ENCODE measurements at places on chromosomes 7 and 10. TPM values are rescaled to one million over a fixed set of nuclear protein-coding genes. Genes with fewer than 3 reads are reported as not detected.

The SEPHS1 gene
- total RNA-seq: 20.7 TPM

The GPAM gene
- total RNA-seq: 9.0 TPM

The CCZ1 gene
- 47.5 TPM for total RNA-seq

The LAMB4 gene
- total RNA-seq: not detected

The FGFBP3 gene
- total RNA-seq: not detected

The BMPER gene
- 0.48 TPM for total RNA-seq
